Activated CD4-positive, alpha-beta T cell treated with anti-CD3 and anti-CD28 coated beads for 36 hours (primary cell): ENCODE measurements at places on chromosomes 1 and 21. TPM values are rescaled to one million over a fixed set of nuclear protein-coding genes. Genes with fewer than 3 reads are reported as not detected.

The CAMK1G gene
- 0.09 TPM for total RNA-seq

The HSF2BP gene
- total RNA-seq = 1.6 TPM

The MPZ gene
- total RNA-seq = 4.6 TPM

- DNase-seq = no peak
Measured at GRCh38 chr1:42399315-42400100, 18.9 kb downstream of the RIMKLA start.

- no peak for DNase-seq
Measured at GRCh38 chr1:203028067-203028783, 1.9 kb downstream of the PPFIA4 start.
